Stimulated activated CD4-positive, alpha-beta T cell treated with anti-CD3 and anti-CD28 coated beads, Interleukin-4, amount 100 ng/mL, for 1 hour (primary cell): ENCODE measurements at places on chromosomes 4 and X.

DNA sequence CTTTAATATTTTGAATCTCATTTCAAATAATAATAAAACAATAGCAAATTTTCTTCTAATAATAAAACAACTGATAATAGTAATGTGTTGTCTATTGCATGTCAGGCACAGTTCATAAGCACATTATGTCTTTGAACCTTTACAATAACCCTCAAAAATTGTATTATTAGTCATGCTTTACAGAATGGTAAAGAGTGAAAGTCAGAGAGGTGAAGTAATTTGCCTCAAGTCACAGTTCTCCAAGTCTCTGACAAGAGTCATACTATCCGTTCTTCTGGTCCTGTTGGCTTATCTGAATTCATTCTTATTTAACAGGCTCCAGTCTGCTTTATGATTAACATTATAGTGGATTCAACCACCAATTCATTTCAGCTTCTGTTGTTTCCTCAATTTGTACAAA, 313.0 kb downstream of the AFF2 start:
- DNase-seq: no peak

GRCh38 chr4:98470831-98471230, 187.6 kb downstream of the TSPAN5 start:
- no peak for DNase-seq

DNA sequence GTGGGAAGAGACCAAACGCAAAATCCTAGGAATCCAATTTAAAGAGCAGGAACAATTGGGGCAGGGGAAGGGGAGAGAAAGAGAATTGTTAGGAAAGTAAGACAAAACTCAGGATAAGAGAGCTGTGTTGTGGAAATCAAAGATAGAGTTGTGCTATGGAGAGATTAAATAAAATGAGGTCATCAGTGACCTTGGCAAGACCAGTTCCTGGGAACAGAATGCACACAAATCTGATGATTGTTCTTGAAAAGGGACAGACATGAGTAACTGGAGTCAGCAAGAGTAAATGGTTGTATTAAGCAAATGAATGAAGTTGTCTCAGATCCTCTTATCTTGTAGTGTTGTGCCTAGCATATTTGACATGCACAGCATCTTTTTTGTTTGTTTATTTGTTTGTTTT, 267.4 kb downstream of the IL1RAPL1 start:
- DNase-seq: no peak

DNA sequence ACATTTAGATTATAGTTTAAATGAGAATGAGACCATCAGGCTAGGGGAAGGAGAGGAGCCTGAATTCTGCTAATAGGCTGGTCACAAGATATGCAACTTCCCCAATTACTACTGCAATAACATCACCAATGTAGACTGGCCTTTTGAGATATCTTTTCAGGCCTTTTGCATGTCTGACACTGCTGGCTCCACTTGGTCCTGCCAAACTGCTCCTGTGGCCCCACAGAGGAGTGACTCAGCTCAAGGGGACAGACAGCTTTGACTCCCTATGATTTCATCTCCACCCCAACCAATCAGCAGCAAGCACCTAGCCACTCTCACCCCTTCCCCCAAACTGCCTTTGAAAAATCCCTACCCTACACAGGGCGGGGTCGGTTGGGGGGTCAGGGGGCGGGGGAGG, 22.8 kb downstream of the GPRIN3 start:
- no peak for DNase-seq

DNA sequence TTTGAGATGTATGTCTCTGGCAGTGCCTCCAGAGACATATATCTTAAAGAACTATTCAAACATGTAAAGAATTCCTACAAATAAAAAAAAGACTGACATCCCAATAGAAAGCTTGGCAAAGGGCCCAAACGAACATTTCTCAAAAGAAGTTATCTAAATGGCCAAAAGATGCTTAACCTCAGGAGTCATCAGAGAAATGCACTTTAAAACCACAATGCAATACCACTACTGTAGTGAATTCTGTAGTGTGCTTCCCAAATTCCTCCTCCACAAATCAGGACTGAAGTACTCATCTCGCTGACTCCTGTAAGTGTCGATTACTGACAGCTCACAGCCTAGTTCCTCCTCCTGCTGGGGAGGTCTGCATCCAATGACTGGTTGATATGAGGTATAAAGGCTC, 129.0 kb upstream of the MAMLD1 start:
- no peak for DNase-seq

- no peak for DNase-seq
Measured at GRCh38 chr4:156408749-156409148, 455.1 kb upstream of the CTSO start.

- no peak for DNase-seq
Measured at GRCh38 chrX:106898462-106898861, 4.7 kb downstream of the RIPPLY1 start.

GRCh38 chrX:39477762-39478120, 620.0 kb downstream of the BCOR start:
- DNase-seq: no peak

DNA sequence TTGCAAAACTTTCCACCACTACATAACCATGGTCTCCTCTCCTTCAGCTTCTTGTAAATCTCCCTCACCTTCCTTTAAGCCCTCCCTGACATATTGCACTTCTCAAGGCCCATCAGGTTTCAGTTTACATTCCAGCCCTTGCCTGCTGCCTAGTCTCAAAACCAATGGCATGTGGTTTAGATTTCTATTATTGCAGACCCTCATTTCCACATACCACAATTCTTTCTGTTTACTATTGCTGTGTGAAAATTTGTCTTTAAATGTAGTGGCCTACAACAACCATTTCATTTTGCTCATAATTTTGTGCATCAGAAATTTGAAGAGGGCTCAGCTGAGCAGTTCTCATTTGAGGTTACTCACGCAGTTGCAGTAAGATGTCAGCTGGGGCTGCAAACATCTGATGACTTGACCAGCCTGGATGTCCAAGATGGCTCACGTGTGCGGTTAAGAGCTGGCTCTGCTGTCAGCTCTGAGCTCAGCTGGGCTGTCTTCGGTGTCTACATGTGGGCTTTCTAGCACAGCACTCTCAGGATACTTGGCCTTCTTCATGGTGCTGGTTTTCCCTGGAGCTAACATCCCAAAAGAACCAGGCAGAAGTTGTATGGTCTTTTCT, 29.9 kb upstream of the SOD3 start:
- DNase-seq: no peak

DNA sequence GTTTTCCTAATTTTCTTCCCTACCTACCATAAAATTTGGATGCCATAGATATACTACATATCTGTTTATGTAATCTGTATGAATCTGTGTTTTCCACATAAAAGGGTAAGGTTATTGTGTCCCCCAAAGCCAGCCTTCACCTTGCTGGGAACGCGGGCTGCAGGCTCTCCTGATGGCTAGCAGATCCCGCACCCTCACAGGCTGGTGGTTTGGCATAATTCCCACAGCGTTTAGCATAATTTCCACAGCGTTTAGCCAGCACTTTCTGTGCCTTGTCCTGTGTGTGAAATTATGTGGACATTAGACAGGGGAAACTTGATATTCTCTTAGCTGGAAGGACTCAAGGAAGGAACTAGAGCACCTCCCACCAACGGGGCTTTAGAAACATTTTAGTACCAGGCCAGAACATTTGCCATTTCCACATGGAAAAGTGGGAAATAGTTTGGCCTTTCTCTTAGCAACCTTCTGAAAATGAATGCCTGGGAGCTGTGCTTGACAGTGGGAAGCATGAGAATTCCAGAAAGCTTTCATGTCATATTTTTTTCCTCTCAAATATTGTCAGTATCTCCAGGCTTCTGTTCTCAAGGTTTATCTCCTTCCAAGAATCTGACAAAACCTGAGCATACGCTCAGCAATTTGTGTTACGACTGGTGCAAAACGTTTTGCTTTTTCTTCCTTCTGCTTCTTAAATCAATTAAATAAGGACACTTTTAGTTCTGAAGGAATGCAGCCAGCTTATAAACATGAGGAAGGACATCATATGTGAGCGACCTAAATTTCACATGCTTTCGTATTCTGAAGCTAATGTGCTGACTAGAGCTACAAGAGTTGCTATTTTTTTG, 67.9 kb downstream of the STK32B start:
- no peak for DNase-seq

- no peak for DNase-seq
Measured at GRCh38 chrX:139192386-139192961, 338.1 kb upstream of the F9 start.

DNA sequence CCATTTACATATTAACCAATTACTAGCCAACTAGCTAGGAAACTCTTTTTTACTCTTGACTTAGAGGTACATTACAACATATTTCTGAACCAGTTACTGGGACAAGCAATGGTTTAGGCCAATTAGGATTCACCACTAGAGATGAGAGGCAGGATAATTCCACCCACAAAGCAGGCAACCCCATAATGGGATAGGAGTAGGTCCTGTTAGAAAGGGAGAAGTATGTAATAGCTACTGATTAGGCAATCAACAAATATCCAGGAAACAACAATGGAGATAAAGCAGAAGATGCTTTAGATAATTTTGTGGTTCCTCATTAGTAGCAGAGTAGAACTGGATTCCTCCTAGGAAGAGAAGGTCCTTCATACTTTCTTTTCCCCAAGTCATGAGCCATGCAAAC, 173.8 kb upstream of the GLRA2 start:
- DNase-seq: no peak

GRCh38 chr4:41799126-41799525, 50.6 kb upstream of the PHOX2B start:
- DNase-seq: no peak

DNA sequence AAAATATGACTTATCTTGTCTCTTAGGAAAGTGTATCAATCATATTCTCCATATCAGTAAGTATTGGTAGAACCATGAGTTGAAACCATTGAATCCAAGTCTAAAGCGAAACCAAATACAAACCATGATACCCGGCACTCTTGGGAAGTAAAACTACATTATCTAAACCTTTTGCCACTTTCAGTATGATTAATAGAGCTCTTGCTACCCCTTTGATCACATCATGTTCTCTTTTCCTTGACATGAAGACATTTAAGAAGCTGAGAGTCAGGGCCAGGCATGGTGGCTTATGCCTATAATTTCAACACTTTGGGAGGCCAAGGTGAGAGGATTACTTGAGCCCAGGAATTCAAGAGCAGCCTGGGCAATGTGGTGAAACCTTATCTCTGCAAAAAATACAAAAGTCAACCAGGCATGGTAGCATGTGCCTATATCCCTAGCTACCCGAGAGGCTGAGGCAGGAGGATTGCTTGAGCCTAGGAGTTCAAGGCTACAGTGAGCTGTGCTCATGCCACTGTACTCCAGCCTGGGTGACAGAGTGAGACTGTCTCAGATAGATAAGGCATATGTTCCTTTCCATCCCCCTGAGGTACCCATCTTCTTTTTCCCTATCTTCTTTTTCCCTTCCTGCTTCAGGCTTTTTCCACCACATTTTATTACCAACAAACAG, 45.4 kb downstream of the CEP135 start:
- DNase-seq: no peak

- DNase-seq: no peak
Measured at GRCh38 chr4:128579154-128579853, 230.2 kb upstream of the JADE1 start.
